ENCODE measurements at places on chromosomes 3 and 15.

GRCh38 chr3:82355228-82355627 lies 593.8 kb upstream of the GBE1 start:
- no peak for DNase-seq

DNA sequence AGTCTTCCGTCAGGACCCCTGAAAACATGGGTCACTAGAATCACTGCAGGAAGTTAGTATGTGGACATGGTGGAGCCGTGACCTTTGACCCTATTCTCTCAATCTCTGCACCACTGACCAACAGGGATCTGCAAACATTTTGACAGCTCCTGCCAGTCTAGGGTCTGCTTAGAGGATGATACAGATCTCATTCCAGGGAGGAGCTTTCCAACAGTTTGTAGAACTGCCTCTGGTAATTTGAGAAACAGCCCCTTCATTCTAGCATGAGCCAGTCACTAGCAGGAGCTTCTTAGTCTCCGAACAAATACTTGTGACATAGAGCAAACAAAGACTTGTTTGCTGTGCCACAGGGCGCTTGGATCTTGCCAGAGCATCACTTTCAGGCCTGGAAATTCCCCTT lies 270.3 kb upstream of the CFAP20DC start:
- no peak for DNase-seq

DNA sequence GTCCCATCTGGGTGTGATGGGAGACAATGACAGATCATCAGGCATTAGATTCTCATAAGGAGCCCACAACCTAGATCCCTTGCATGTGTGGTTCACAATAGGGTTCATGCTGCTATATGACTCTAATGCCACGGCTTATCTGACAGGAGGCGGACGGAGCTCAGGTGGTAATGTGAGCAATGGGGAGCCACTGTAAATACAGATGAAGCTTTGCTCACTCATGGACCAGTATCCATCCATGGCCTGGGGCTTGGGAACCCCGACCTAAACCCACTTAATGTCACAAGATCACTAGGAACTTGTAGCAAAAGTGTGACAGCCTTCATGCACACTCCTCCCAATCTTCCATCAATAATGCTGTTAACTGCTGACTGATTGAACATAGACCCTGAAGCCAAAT lies 2.0 kb upstream of the FAM219B start:
- DNase-seq, result no peak

DNA sequence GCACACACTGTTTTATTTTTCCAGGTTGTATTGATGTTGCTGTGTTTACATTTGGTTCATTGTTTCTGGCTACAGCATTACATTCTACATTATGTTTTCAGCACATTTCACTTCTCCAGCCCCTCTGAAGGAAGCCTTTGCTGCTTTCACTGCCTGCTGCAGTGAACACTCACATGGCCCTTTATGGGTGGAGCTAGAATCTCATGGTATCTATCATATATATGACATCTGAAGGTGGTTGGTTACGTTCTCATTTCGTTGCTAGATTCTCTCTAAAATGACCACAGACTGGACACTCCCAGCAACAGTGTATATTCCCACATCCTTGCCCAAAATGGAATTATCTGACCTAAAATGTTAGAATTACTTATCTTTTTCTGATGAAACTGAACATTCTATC lies 35.2 kb upstream of the CTDSPL start:
- DNase-seq, result no peak

DNA sequence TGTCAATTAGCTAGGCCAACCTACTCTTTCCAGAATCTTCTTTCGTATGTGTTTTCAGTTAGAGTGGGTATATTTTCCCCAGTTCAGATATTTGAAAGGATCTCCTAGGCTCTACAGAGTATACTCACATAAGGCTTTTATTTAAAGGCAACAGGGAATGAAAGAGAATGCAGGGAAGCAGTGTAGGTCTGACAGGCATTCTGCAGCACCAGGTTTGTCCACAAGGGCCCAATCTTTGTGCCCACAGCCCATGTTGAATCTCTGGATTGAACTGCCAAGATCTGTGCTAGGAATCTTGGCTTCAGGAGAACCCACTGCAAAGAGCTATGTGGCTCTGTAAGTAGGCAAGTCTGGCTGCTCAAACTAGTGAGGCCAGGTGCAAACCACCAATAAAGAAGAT lies 24.2 kb upstream of the GALNT15 start:
- DNase-seq, result no peak

DNA sequence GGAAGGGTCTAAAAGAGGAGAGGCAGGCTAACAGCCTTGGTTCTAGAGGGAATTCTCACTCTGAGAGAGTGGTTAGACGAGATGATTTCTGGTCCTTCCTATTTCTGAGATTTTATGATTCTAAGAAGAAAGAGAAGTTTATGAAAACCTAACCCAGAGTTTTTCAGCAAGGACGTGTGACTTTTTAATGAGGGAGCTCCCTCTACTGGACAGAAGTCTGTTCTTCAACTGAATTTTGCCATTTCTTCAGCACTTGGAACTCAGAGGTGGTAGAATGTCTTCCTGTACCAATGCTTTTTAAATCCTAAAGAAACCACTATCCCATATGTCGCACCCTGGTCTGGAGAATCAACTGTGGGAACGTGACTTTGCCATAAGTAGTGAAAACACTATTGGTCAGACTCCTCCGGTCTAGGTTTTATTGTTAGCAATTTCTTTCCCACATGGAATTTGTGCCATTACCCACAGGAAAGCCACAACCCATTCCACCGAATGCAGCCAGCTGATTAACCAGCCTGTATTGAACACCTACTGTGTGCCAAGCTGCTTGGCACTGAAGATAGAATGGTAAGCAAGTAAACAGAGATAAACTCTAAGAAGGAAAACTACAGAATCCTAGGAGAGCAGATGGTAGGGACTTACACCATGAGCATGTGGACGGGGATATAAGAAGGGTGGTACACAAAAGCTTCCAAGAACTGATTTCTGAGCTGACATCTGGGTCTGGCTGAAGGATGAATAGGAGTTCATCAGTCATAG lies 199.5 kb upstream of the LMCD1 start:
- DNase-seq, result no peak

DNA sequence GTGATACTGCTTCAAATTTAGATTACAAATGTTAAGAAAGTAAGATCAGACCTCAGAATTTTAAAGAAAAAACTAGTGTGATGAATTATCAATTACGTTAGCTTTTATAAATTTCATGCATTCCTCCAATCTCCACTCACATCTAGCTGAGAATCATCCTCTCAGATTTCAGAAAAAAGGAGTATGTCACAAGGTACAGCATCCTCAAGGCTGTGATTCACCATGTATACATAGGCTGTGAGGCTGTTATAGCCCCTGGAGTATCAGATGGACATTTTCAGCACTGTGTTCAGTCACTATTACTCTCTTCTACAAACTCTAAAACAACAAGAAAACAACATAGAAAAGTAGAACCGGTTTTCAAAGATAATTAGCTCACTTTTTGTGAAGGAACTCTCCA lies 214.4 kb downstream of the PCCB start:
- DNase-seq, result no peak

GRCh38 chr3:113677737-113678136 lies 18.7 kb downstream of the USF3 start:
- DNase-seq, result no peak

DNA sequence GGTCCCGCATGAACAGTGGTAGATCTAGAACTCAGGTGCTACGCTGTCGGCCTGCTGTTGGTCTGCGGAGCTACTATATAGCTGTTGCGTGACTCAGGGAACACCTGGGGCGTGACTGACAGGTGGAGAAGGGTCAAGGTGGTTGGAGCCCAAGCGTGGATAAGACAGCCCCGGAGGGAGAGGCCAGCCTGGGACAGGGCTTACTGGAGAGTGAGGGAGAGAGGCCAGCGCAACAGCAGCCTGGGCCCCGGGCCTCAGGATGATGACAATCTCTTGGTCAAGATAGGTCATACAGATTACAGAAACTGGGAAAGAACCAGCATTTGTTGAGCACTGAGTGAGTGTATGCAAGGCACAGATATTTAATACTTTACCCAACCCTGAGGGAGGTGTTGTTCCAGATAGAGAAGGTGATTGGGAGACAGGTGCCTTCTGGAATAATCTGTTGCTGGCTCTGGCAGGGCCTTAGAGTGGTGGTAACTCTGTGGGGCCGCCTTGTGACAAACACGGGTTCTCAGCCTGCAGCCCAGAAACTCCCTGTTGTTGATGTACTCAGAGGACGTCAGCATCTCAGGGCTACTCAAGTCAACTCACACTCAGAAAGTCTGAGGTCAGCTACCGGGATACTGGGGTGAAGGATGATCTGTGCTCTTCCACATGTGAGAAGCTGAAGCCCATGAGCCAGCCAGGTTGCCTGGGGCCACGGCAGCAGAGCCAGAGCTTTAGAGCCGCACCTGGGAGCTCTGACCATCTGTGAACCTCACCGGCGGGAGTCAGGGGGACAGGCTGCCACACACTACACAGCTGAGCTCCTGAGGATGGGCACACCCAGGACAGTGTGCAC lies 265.4 kb upstream of the HES1 start:
- DNase-seq, result no peak

GRCh38 chr15:58738046-58738707 lies 11.3 kb downstream of the ADAM10 start:
- DNase-seq, result no peak

- no peak for DNase-seq
These were observed 14.4 kb downstream of the EFCC1 start for GRCh38 chr3:129015388-129016105.

DNA sequence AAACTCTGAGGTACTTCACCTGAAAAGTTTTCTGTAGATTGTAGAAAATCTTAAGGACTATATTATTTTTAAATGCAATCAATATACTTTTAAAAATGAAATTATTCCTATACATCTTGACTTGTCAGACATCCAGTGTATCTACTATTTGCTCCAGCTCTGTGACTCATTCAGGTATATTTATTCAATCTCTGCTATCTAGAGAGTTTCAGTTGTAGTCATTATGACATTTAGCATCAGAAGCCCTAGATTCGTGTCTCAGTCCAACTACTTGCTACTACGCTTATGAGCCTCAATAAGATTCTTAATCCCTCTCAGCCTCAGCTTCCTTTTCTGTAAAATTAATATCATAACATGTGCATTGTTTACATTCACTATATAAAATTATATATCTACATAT lies 22.3 kb upstream of the EIF1B start:
- DNase-seq, result no peak

DNA sequence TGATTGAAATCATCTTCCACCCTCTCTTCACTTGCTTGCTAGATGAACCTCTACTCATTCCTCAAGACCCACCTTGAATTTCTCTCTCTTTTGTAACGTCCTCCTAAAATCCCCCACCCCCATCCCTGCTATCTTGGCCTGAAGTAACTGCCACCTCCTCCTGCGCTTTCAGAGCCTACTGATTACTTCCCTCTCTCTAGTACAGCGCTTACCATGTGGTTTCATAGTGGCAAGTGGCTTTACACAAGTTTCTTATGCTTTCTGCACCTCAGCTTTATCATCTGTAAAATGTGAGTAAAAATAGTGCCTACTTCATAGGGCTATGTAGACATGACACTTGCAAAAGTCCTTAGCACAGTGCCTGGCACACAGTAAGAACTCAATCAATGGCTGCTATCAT lies 28.7 kb upstream of the DAZL start:
- no peak for DNase-seq

- DNase-seq, result no peak
These were observed 18.1 kb downstream of the IGF1R start for GRCh38 chr15:98666441-98666840.

- DNase-seq, result no peak
These were observed 13.2 kb upstream of the TMEM212 start for GRCh38 chr3:171829841-171830517.

GRCh38 chr3:9552252-9552999 lies 1.2 kb downstream of the LHFPL4 start:
- DNase-seq, result no peak

DNA sequence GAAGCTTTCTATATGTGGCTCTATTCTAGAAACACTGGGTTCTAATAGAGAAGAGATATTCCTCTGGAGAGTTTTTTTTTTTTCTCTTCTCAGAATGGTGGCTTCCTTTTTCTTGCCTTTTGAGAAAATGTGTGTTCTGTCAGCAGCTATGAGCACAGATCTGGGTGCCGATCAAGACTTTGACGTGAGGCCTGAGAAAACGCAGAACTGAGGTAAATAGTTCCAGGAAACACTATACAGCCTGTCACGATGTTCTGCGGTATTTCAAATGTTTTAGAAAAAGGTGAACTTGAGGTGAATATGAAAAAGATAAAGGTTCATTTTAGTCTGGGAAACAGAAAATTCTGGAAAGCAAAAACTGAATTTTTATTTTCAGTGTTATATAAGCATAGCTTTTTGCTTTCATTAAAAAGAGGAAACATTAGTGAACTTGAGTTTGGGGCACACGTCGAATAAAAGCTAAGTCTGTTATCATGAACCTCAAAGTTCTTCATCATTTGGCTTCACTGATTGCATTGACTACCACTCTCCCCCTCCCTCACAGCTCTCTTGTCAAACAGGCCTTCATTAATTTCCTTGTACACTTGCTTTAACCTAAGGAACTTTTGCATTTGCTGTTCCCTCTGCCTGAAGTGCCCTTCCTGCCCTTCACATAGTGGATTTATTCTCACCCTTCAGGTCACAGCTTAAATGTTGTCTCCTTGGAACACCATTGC lies 265.1 kb downstream of the NFKBIZ start:
- no peak for DNase-seq

GRCh38 chr15:93312891-93313486 lies 224.0 kb upstream of the RGMA start:
- no peak for DNase-seq

- no peak for DNase-seq
These were observed 165.1 kb downstream of the APBA2 start for GRCh38 chr15:29050870-29051269.

GRCh38 chr3:124627501-124627908 lies 102.7 kb upstream of the UMPS start:
- no peak for DNase-seq

- no peak for DNase-seq
These were observed 61.8 kb upstream of the SMAD3 start for GRCh38 chr15:67003586-67003985.

- DNase-seq, result no peak
These were observed 36.6 kb downstream of the ATP6V1A start for GRCh38 chr3:113783463-113783862.

DNA sequence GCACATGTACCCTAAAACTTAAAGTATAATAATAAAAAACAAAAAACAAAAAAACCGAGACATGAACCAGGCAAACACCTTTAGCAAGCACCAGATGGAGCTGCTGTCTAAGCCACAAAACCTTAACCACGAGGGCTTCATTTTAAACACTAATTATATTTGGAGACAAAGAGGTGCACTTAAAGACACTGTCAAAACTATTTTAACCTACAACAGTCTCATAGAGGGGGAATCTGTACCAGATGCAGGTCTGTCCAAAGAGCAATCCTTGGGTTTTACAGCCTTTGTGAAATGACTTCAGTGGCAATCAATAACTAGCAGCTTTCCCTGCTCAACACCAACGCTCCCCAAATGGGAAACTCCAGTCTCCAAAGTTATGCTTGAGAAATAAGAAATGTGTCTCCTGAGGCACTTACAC lies 115.7 kb upstream of the TSPAN3 start:
- DNase-seq, result no peak

DNA sequence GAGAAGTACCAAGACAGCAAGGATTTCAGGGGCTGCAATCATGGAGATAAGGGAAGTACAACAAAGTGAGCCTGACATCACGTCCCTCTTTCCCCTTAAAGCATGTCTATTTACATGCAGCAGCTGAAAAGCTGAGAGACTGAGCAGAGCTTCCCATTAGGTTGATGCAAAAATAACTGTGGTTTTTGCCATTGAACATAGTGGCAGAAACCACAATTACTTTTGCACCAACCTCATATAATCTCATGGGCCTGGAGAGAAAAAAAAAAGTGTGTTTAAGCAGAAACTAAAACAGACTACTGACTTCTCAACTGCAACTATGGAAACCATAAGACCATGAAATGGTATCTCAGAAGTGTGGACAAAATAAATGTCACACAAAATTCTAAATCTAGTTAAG lies 48.3 kb downstream of the CCDC12 start:
- DNase-seq, result no peak

GRCh38 chr15:76253691-76254473 lies 57.4 kb downstream of the ETFA start:
- no peak for DNase-seq

Data from stimulated activated CD8-positive, alpha-beta memory T cell treated with anti-CD3 and anti-CD28 coated beads, Interleukin-15, amount 100 ng/mL, for 24 hours (primary cell).